ENCODE measurements at places on chromosomes 6 and 20.

GRCh38 chr6:124056407-124057334 lies 253.0 kb downstream of the NKAIN2 start:
- DNase-seq, result no peak

- DNase-seq, result no peak
Measured at GRCh38 chr6:170360476-170360875, 53.9 kb downstream of the FAM120B start.

DNA sequence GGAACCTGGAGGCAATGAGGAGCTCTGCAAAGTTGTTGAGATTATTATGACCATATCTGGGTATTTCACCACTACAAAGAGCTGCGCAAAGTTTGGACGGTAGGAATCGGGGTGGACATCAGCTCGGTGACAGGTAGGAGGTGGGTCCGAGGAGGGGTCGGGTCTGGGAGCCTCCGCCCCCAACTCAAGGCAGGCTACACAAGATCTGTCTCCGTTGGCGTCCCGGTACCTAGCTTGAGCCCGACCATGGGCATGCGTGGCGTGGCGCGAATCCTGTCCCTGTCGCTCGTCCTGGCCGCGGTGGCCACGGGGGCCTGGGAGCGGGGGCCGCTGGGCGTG lies 40.2 kb upstream of the ZNFX1 start:
- no peak for DNase-seq

DNA sequence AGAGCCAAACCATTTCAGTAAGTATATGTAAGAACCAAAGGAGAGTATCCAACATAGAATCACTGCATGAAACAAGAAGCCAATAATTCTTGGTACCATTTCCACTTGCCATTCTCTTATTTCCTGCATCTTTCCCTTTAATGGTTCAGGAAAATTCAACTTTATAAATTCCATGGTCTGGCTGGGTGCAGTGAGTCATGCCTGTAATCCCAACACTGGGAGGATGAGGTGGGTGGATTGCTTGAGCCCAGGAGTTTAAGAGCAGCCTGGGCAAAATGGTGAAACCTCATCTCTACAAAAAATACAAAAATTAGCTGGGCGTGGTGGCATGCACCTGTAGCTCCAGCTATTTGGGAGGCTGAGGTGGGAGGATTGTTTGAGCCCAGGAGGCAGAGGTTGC lies 21.2 kb downstream of the NHLRC1 start:
- DNase-seq, result no peak

GRCh38 chr6:17212546-17213371 lies 68.4 kb upstream of the RBM24 start:
- DNase-seq, result no peak

DNA sequence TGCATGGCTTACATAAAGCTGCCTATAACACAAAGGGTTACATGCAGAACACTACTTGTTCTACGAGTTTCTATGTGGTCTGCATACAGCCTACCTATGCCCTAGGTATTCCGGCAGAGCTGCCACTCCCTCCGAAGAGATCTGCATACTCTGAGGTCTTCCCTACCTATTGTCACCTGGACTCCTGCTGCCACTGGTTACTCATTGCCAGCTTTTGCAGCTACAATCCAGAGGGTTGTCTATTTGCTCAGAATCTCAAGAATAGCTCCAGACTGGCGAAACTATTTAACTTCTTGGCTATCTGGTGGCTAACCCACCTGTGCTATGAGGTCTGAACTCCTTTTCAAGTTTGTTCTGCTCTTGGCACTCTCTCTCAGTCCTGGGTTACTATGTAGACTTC lies 323.3 kb downstream of the BMP2 start:
- no peak for DNase-seq

- DNase-seq, result no peak
Measured at GRCh38 chr6:105174512-105174911, 5.3 kb downstream of the POPDC3 start.

GRCh38 chr6:37256692-37257319 lies 766 bp upstream of the TBC1D22B start:
- no peak for DNase-seq

GRCh38 chr6:106383573-106383972 lies 23.1 kb downstream of the CRYBG1 start:
- no peak for DNase-seq

DNA sequence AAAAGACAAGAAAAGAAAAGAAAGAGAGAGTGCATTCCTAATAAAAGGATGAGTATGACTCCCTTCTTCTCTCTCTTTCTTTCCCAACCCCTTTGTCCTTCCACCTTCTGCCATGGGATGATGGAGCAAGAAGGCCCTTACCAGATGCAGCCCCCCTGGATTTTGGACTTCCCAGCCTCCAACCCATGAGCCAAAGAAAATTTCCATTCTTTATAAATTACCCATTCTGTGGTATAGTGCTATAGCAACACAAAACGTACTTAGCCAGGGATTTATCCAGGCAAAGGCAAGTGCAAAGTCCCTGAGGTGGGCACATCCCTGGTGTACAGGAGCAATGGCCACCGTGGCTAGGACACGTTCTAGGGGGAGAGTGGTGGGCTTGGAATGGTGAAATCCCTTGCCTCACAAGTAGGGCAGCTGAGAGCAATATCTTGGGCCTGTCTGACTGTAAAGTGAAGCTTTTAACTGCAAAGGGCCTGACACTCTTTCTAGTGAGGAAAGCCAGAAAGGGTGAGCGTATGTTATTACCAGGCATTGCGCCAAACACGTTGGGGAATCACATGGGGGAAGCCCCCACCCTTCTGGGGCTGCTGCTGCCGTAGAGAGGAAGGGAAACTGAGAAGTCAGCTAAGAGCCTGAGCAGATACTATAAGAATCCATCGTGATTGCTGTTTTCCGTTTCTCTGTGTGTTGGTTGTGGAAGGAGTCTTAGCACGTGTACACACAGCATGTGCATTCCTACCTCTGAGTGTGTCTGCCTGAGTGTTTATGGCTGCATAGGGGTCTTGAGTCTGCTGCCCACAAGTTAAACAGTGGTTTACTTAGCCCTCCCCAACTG lies 50.7 kb upstream of the SIRPA start:
- DNase-seq, result no peak

- no peak for DNase-seq
Measured at GRCh38 chr6:154239392-154239791, 117.2 kb downstream of the IPCEF1 start.

DNA sequence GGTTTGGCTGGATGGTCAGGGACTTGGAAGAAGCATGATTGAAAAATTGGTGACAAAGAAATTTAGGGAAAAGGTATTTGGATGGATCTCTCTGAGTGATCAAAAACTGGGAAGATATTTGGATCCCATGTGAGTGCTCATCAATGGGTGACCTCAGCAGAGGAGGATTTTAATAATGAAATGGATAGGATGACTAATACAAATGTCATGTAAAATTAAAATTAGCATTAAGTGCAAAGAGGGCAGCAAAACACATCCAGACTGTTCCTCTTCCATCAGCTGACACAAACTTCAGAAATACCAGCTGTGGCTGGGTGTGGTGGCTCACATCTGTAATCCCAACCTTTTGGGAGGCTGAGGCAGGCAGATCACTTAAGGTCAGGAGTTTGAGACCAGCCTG lies 151.7 kb downstream of the THBS2 start:
- no peak for DNase-seq

DNA sequence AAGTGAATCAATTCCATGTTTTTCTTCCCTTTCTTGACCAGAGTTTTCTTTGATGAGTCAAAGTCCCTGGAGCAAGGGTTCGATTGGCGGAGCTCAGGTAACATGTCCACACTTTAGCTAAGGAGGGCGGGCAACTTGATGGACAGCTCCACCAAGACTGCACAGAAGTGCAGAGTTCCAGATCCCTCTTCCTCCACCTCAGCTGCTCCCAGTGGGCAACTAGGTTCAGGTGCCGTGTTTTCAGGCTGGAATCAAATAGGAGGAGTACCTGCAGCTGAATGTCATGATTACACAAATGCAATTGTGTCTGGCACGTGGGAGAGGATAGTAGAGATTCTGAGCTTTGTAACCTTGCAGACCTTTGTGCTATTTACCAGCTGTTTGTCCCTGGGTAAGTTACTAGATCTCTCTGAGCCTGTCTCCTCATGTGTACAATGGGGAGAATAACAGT lies 1.9 kb upstream of the ELMO2 start:
- DNase-seq, result no peak

DNA sequence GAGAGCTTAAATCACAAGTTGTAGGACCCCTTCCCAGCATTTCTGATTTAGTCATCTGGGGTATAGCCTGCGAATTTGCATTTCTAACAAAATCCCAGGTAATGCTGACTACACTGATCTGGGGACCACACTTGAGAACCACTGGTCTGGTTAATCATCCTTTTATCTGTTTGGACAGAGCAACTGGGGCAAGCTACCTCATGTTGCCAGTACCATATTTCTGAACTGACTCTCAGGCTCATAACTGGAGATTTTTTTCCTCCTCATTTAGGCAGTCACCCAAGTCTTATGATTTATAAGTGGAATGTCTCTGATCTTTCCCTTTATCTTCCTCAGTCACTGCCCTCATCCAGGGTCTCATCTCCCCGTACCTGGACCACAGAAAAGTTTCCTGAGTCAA lies 12.0 kb upstream of the GTF3C6 start:
- DNase-seq, result no peak

DNA sequence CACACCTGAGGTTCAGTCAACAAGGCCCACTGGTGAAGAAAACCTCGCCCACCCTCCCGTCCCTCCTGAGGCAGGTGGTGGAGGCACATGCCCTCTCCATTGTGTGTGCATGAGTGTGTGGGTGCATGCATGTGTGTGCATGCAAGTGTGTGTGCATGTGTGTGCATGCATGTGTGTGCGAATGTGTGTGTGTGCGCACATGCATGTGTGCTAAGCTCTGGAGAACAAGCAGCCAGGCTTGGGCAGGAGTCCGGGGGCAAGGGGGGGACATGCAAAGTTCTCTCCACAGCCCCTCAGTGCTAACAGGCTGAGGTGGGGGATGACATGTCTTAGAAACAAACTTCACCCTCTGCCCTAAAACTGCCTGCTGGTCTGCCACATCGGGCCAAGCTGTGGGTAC lies 3.1 kb upstream of the HSPA12B start:
- DNase-seq, result no peak

DNA sequence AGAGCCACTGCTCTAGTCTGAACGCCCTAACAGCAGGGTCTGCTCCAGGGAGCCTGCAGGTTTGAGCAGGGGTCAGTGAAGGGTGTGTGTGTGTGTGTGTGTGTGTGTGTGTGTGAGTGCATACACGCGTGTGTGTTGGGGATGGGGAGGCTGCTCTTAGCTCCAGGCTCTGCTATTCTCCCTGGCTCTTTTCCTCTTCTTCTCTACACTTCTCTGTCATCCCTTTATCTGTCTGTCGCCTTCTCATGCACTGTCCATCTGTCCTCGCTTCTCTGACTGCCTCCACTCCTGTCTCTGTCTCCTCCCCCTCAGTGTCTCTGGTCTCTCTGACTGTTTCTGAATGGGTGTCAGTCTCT lies 3.4 kb upstream of the CDH22 start:
- no peak for DNase-seq

- DNase-seq, result no peak
Measured at GRCh38 chr20:3171391-3172125, 1.8 kb downstream of the LZTS3 start.

DNA sequence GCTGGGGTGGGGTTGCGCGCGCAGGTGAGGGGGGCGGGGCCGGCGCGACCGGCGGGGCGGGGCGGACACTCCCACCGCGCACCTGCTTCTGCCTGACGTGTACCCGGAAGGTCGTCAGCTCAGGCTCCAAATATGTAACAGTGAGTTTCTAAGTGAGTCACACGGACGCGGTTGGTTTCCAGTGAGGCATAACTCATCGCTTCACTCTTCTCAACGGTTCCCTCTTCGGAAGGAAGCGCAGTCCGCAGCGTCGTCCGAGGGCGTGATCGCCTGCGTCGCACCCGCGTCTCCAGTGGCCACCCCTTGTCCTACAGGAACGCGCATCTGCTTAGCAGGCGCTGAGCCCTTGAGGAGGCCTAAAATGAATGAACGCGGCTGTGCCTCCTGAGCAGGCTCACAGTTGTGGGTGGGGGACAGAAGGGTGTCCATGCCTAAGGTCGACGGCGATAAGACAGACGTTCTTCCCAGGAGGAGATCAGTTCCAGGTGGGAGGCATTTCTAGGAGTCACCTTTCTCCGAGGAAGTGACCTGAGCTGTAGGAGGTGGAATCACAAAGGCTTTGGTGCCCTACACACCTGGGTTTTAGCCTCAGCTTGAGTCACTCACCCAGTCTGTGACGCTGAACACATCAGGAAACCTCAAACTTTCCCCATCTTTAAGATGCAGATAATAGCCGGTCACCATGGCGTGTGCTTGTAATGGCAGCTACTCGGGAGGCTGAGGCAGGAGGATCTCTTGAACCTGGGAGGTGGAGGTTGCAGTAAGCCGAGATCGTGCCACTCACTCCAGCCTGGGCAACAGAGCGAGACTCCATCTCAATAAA lies 50.9 kb upstream of the EZR start:
- DNase-seq, result peak; percentile 94

DNA sequence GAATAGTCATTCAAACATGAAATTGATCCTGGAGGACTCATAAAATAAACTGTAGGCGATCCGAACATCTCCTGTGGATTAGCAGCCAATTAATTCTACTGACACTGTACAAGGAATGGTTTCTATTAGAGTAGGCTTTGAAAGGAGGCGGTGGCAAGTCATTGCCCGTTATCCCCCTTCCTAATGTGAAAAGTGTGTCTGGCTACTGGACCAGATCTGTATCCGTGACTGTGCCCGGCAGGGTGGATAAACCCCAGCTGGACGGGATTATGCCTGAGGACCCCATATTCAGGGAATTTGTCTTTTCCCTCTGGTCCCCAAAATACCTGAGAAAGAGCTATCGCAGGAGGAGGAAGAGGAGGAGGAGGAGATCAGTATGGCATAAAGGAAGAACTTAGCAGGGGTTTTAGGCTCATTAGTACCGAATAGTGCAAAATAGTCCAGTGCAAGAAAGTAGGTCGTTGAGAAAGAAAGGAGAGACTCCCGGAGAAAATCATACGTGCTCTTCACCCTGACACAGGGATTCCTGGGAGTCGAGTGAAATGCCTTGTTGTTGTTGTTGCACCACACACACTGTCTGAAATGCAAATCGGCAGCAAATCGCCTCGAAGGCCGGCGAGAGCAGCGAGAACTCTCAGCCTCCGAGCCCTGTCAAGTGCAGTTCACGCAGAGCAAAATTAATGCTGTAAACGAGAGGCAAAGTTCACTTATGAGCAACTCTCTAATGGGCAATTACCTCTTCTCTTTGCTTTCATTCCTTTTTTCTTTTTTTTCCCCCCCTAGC lies 178.9 kb upstream of the ARID1B start:
- DNase-seq, result no peak

- DNase-seq, result no peak
Measured at GRCh38 chr6:33665957-33666356, 44.8 kb downstream of the ITPR3 start.

- no peak for DNase-seq
Measured at GRCh38 chr6:99426451-99426757, 1.3 kb upstream of the PNISR start.

GRCh38 chr6:139597771-139598755 lies 223.6 kb upstream of the CITED2 start:
- DNase-seq, result peak; percentile 24

- DNase-seq, result no peak
Measured at GRCh38 chr20:38866265-38867061, 59.8 kb upstream of the FAM83D start.

GRCh38 chr6:43202451-43202850 lies 20.5 kb downstream of the CUL9 start:
- no peak for DNase-seq

- DNase-seq, result no peak
Measured at GRCh38 chr20:25237610-25238318, 10.1 kb upstream of the PYGB start.

Measured in T-helper 2 cell (primary cell).